ENCODE measurements at places on chromosomes 7 and 10.
A peak's percentile ranks its signal among the peaks of the same experiment; 100 is the strongest.

DNA sequence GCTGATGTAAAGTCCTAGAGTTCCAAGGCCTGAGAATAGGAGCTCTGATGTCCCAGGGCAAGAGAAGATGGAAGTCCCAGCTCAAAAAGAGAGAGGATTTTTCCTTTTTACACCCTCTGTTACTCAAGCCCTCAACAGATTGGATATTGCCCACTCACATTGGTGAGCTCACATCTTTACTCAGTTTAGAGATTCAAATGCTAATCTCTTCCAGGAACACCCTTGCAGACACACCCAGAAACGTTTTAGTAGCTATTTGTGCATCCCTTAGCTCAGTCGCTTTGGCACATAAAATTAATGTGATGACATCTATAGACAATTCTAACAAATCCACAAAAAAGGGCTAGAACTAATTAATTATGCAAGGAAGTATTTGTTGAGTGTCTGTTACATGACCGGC lies 27.1 kb downstream of the ARMC3 start:
- no peak for DNase-seq

GRCh38 chr7:1112625-1113547 lies 25.0 kb downstream of the GPER1 start:
- no peak for DNase-seq

DNA sequence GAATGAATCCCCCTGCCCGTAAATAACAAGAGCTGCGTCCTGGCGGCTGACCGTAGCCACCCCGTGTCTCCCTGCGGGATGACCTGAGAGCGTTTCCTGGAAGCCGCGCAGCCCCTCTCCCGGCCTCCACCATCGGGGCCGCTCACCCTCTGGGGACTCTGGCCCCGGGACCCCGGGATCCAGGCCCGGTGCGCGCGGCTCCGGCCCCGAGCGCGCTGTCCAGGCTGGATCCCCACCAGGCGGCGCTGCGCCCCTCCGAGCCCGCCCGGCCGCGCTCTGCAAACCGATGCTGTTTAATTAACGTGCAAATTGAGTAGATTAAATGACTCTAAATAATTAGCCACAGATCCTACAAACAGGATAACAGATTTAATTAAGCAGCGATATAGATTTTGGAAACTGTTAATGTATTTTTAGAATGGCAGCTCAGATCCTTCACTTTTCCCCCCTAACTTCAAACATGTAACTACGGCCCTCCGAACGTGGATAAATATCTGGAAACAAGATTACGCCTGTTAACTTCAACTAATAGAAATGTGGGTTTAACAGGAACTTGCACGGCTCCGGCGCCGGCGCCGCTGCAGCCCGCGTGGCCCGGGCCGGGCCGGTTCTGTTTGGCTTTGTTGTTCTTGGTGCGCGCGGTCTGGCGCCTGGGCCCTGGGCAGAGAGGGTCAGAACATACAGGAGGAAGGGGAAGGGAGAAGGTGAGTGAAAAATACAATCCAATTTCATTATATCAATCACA lies 7.1 kb upstream of the UNCX start:
- peak; percentile 53 for DNase-seq

DNA sequence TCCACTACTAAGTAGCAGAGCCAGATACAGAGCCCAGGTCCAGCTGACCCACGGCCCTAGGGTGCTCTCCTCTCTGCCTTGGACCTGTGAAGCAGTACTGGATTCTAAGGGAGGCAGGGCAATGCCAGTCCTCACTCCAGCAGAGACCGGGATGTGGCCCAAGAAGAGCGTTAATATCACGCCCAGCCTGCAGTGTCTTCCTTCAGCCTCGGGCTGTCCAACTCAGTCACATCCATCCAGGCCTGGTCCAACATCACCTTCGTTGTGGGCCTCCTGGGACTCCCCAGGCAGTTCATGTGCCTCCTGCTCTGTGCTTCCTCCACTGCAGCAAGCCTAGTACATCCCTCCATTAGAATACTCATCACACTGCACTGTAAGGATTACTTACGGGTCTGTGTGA lies 114.5 kb downstream of the GRID1 start:
- DNase-seq: no peak

GRCh38 chr7:102985176-102985783 lies 72.5 kb downstream of the LRRC17 start:
- DNase-seq: no peak

GRCh38 chr7:31690935-31691334 lies 3.9 kb downstream of the PPP1R17 start:
- DNase-seq: peak; percentile 90

GRCh38 chr10:115514895-115515294 lies 421.7 kb downstream of the ATRNL1 start:
- no peak for DNase-seq

DNA sequence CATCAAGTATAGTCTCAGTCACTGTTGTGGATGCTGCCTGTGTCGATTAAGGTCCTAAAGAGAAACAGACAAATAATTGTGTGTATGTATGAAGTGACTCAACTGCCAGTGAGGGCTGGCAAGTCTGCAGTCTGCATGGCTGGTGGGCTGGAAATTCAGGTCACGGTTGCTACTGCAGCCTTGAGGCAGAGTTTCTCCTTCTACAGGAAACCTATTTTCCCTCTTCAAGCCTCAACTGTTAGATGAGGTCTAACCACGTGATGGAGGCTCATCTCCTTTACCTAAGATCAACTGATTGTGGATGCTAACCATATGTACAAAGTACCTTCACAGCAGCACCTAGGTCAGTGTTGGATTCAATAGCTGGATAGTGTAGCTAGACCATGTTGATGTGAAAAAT lies 29.9 kb downstream of the MBL2 start:
- no peak for DNase-seq

- DNase-seq: no peak
These were observed 608.9 kb downstream of the SORCS1 start for GRCh38 chr10:106555599-106555998.

- peak; percentile 23 for DNase-seq
These were observed 12.6 kb upstream of the TBRG4 start for GRCh38 chr7:45123913-45124710.

- DNase-seq: peak; percentile 1
These were observed at the start of gene MKX for GRCh38 chr10:27745732-27746396. Gene MKX, minus strand, starts transcription at chr10:27745819. Its CDS starts 2,404 bp downstream, at chr10:27743415.

GRCh38 chr7:101927802-101928201 lies 110.4 kb downstream of the CUX1 start:
- no peak for DNase-seq

DNA sequence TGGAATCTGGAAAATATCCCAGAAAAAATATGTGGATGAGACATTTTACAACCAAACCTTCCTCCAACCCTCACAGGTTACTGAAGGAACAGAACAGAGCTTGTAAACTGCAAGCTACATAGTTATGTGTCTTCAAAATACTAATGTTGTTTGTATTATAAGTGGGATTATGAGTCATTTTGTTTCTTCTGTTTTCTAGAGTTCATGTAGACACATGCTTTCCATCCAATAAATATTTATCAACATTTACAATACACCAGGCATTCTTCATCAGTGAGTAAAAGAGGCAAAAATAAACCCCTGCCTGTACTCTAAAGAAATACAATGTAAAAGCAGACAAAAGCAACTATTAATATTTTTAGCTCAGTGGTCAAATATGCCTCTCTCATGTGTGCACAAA lies 38.0 kb upstream of the TES start:
- DNase-seq: no peak

DNA sequence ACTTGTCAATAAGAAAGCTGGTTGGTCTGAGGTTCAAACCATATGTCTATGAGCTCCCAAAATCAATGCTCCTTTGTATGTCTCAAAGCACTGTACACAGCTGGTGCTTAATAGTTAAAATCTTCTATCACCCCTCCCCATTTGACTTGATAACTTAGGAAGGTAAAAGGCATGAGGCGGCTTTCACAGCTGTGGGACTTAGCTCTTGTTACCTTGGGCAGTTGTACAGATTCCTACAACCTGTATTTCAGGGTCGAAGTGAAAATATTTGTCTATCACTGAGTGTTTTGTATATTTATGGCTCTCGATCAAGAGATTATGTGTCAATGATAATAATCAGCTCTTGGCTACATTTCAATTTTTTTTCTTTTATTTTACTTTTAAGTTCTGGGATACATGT lies 992 bp upstream of the KIFBP start:
- peak; percentile 3 for DNase-seq

- no peak for DNase-seq
These were observed 2.7 kb upstream of the LIPF start for GRCh38 chr10:88661577-88661976.

DNA sequence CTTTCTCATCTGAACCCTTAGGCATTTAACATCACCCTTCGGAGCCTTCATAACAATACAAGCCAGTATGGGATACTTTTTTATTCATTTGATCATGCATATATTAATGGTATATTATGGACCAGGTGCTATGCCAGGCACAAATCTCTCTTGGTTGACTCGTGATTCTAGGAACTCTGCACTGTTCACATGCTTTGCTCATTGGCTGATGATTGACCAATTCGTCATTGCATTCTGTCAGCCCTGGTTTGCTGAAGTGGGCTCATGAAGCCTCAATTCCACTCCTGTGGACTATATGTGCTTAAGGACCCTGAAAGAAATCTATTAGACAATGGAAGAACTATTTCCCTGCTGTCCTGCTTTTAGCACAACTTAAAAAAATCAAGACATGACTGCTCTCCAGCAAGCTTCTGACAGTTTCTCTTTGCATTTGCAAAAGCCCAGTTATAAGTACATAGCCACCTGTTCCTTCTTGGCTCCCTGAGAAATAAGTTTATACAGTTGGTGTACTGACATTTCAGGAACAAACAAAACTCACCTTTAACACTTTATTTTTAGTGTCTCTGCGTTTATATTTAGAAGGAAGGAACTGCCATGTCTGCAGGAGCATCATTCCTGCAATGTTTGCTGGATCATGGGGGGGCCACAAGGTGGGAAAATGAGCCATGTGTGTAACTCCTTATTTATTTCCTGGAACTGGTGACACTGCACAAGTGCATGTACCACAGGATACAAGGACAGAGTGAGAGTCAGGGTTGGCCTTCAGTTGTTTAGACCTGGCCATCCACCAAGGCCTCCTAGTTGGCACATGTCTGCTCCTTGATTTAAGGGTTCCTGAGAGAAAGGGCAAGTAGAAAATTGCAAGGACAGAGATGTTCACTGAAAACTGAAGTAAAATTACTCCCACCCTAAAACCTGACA lies 146.0 kb upstream of the NAMPT start:
- DNase-seq: no peak

DNA sequence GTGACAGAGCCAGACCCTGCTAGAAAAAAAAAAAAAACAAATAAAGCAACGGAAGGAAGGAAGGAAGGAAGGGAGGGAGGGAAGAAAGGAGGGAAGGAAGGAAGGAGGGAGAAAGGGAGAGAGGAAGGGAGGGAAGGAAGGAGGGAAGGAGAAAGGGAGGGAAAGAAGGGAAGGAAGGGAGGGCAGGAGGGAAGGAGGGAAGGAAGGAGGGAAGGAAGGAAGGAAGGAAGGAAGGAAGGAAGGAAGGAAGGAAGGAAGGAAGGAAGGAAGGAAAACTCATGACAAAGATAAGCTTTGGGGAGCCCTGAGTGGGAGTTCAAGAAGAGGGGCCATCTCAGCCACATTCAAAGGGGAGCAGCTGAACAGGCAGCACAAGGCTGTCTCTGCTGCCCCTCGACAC lies 124.7 kb upstream of the MGMT start:
- DNase-seq: no peak

DNA sequence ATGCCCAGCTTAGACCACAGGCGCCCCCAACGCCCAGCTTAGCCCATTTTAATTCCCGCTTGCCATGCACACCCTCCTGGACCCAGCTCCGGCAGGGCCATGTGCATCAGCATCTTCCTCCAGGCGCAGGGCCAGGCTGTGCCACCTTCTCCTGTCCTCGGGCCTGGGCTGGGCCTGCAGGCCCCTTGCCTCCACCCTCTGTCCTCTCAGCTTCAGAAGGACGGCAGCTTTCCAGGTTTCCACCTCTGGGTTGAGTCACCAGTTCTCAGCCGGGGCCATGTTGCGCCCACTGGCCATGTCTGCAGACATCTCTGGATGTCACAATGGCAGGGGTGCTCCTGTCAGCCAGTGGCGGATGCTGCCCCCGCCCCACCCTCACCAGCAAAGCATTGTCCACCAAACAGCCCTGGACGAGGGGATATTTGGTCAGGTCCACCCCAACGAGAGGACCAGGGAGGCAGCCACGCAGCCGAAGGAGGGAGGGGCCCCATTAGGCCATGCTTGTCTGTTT lies 59.1 kb upstream of the NKX6-2 start:
- DNase-seq: no peak

DNA sequence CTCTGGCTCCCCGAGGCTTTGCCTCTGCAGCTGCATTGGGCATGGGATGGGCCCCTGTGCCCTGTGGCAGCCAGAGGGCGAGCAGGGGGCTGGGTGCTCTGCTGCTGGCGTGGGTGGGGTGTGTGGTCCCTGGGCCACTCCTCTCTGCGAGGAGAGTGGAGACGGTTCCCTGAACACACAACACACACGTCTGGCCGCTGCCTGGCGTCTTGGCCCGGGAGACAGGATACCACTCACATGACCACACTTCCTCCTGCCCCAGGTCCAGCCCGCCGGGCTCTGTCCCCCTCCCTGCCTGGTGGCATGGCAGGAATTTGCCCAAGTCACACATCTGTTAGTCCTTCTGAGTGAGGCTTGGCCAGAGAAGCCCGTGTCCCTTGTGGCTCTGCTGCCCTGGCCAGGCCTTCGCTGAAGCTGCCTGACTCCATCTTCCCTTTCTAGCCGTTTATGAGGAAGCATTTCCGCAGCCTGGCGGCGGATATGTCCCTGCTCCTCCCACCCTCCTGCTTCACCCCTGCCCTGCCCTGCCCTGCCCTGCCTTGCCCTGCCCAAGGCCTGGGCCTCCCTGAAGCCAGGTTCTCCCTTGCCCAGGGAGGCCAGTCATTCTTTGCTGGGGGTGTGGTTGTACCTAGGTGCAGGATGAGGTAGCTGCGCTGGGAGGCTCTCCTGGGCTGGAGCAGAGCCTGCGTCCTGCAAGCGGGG lies 3.0 kb downstream of the BRI3 start:
- DNase-seq: no peak

DNA sequence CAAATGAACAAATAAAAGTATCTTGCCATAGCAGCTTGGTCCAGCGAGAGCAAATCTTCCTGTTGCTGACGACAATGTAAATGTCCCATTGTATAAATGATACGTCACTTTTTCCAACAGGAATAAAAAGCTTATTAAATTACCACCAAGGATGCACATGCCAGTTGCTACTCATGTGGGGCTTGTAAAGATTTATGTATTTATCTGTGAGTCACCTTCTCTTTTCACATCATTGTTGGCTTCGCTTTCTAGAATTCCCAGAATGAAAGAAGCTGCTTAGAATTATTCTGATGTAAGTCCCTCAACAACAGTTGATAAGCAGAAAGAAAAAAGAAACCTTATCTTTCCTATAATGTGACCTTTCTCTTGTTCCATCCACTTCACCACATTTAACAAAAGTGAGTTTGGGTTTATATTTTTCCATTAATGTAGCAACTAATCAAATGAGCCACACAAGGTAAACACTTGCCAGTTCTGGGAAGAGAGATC lies 22.4 kb downstream of the DNAJC12 start:
- peak; percentile 29 for DNase-seq

- no peak for DNase-seq
These were observed 110.2 kb downstream of the COL13A1 start for GRCh38 chr10:69911613-69912528.

DNA sequence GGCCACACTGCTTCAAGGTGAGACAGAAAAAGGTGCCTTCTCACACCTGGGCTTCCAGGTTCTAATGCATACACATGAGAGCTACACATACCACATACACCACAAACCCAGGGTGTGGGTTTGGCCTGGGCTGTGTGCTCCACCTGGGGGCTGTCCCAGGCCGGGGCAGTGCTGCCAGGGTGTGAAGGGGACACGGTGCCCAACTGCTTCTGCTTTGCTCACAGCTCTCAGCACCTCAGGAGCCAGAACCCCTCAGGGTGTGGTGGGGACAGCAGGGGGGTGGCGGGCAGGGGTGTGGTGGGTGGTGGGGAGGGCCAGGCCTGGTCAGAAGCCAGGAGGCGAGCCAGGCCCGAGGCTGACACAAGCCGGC lies 51.1 kb downstream of the TMEM209 start:
- no peak for DNase-seq
